Mucosa of gallbladder (tissue), 1 donor: ENCODE measurements at places on chromosomes 12 and 14.

DNA sequence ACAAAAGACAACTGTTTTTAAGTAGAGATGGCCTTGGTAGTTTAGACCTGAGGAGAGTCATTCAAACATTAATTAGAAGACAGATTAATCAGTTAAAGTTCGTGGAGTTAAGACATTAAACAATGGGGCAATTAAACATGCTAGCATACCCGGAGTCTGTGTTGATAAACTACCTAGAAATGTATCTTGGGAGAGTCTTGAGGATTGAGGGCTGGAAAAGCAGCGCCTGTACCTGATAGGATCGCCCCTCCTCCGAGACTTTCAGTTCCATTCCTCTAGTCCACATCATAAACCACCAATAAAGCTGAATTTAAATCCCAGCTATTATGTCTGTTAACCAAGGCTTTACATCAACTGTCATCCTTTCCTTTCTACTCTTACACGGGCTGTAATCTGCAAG lies 1.0 kb upstream of the KRAS start:
- no peak for DNase-seq

DNA sequence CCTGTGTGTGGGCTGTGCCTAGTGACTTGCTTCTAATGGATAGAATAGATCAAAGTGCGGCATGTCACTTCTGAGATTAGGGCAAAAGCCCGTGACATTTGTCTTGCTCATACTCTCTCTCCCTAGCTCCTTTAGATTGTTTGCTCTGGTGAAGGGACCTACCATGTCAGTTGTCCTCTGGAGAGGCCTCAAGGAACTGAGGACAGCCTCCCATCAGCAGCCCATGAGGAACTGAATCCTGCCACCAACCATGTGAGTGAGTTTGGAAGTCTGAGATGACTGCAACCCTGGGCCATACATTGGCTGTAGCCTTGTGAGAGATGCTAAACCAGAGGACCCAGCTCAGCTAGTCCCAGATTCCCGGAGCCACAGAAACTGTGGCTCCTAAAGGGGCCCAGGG lies 101.6 kb upstream of the ESRRB start:
- DNase-seq: no peak

DNA sequence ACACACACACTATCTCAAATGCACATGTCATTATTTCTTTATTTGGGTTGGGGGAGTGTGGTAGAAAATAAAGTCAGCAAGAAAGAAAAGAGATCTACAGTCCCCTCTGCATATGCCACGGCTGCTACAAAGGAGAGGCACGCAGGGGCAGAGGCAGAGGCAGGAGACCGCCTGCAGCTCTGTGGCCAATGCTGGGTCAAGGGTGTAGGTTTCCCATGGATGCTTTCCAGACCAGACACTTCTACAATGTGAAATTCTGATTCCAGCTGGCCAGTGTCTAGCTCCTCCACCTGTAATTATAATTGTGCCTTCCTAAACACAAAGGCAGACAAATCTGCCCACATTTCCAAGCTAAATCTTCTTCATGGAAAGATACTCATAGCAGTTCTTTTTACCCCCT lies 19.2 kb downstream of the VPS37B start:
- DNase-seq: no peak

GRCh38 chr14:104144453-104144790 lies 6.0 kb downstream of the KIF26A start:
- no peak for DNase-seq

DNA sequence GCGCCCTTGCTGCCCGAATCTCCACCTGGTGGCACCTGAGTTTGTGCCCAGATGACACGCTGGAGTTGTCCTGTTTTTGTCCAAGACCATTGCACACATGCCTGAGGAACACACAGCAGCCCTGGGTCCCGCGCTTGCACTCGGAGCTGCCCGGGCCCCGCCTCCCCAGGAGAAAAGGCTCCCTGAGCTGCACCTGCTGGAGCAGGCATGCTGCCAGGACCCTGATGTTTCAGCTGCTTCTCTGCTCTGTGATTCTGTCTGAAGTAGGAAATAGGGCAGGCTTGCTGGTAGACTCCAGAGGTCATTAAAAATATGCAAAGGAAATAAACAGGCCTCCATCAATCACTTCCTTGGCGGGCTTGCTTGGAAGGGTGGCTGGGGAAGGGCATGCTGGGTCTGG lies 271.6 kb downstream of the CACNA1C start:
- DNase-seq: peak; percentile 69

GRCh38 chr14:58428118-58428683 lies 682 bp downstream of the KIAA0586 start:
- no peak for DNase-seq

DNA sequence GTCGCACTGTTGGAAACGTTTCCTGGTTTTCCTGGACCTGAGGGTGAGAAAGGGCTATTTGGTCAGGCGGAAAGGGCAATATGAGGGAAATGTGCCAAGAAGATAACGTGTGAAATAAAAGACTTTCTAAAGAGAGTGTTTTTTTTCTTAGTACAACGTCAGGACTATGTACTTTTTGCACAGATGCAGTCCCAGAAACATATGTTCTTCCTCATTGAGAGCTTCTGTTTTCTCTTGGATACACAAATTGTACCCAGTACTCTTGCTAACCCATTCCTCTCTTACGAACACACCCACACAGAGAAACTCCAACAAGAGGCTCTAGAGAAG lies 669 bp upstream of the PKP2 start:
- DNase-seq: no peak

DNA sequence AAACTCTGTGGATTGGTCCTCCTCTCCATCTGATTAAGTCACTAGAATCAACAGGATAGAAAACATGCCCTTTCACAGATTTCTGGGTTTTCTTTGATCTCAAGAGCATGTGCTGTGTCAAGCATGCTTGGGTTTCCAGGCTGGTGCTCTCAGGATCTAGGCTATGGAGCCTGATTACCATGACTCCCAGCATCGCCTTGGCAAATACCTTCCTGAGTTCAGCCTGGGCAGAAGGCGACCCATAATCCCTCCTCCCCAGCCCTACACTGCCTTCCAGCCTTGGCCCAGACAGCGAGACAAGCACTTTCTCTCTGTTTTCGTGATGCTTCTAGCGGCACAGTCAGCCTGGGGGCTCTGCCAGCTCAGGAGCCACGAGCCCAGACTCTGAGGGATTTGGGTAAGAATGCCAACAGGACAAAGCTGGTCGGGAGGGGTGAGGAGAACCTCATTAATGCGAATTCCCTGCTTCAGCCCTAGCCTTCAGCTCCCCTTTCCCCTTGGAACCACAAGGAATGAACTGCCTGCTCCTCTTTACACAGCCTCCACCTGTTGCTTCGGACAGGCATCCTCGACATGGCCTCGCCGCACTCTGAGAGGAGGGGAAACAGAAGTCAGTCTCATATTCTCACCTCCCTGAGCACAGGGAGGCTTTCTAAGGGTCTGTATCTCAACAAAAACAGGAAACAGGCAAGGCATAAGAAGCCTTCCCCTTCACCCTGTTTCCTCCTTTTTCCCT lies 227.1 kb downstream of the MSRB3 start:
- DNase-seq: no peak

DNA sequence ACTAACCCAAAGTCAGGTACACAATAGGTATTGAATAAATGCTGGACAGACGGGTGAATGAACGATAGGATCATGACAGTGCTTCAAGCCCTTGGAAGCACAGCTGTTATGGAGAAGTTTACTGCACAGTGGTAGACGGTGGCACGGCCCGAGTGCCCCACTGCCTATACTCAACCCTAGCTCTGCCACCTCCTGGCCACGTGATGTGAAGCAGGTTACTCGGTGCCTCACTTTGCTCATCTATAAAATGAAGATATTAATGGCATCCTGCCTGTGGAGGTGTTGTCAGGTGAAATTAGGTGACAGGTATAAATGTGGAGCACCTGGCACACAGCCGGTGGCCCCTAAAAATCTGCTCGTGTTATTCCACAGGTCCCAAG lies 5.8 kb downstream of the ASB2 start:
- DNase-seq: no peak

DNA sequence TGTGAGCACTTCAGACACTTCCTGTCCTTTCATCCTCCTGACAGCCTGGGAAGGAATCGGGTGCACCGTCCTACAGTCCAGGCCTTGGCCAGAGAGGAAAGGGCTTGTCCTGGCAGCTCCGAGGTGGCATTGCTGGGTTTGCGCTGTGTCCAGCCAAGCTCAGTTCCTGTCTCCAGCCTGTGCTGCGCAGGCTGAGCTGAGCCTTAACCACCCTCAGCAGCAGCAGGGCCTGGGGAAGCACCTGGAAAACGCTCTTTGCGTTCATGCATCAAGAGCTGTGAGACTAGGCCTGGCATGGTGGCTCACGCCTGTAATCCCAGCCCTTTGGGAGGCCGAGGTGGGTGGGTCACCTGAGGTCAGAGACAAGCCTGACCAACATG lies 33.7 kb upstream of the EML1 start:
- no peak for DNase-seq

GRCh38 chr12:50083301-50083700 lies 1.8 kb upstream of the SMARCD1 start:
- no peak for DNase-seq

- no peak for DNase-seq
These were observed 109.7 kb upstream of the MDGA2 start for GRCh38 chr14:47785058-47785457.

DNA sequence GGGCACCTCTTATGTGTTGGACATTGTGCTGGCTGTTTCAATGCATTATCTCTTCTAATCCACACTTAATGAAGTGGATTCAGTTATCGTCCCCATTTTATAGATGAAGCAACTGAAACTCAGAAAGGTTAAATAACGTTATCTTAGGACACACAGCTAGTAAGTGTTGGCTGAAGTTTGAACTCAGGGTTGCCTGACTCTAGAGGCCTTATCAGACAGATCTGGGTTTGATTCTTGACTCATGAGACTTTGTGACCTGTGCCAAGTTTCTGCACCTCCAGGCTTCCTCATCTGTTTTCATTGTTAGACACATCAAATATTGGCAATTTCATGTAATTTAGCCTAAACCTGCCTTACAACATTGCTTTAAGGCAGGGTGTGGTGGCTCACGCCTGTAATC lies 18.2 kb upstream of the IRF2BPL start:
- DNase-seq: no peak

DNA sequence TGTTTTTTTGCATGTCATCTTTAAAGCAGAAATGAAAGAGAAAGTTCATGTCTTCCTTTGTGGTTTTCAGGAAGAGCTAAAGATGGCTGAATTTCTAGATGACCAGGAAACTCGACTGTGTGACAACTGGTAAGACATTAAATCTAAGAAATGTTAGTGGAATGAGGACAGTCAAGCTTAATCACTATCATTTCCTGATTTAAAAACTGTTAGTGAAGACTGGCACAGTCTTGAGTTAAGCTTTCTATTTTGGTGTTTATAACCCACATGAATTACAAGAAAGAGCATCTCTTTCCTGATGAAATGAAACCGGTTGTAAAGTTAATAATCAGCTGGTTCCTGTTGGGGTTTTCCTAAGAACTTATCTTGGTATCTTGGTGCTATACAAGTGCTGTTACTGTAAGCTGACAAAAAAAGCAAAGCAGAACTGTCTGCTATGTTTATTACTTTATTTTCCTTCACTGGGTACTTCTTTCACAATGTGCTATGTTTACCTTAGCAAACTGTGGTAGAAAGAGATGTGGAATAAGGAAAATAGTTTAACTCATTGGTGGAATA lies 5.2 kb downstream of the TRAFD1 start:
- no peak for DNase-seq

DNA sequence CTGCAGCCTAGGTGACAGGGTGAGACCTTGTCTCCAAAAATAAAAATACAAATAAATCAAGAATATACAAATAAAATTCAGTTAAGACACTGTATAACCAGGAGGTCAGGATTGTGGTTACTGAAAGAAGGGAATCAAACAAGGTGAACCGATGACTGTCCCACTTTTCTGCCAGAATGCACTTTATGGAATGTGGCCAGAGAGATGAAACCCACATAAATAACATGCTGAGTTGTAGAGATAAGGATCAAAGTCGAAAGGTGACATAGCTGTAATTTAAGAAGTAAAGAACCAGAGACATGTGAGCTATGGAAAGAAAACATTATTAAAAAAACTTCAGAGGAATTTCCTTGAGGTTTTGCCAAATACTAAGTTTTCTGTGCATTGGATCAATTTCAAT lies 1098.2 kb upstream of the USP15 start:
- no peak for DNase-seq

DNA sequence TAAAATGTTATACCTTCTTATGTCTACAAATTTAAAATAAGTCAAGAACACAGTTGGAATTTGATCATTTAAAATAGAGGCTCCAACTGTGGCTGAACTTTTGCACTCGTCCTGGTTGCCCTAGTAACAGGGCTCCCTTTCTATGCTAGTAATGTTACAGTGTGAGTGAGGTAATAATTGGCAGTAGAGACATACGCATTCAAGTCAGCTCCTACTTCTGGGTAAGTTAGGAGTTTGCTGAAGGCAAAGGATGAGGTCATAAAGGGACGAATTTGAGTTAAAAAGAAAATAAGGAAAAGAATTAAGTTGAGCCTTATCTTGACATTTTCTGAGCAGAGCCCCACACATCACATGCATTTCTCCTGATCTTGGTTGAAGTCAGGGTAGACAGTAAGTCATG lies 129.1 kb downstream of the TMEM117 start:
- DNase-seq: no peak

DNA sequence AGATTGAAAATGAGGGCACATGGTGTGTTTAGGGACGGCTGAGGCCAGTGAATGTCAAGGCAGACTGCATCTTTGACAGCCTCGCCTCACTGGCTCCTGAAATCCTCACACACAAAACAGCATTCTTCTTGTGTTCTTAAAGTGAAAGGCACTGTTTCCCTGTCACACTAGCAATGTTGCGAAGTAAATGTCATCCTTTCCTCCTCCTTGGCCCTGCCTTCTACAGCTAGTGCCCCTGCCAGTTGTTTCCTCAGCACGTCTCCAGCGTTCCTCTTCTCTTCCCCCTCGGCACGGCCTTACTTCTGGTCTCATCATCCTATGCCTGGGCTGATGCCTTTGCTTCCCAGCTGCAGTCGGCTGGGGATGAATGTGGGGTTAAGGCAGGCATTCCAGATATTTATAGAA lies 129.4 kb upstream of the DNM1L start:
- no peak for DNase-seq

DNA sequence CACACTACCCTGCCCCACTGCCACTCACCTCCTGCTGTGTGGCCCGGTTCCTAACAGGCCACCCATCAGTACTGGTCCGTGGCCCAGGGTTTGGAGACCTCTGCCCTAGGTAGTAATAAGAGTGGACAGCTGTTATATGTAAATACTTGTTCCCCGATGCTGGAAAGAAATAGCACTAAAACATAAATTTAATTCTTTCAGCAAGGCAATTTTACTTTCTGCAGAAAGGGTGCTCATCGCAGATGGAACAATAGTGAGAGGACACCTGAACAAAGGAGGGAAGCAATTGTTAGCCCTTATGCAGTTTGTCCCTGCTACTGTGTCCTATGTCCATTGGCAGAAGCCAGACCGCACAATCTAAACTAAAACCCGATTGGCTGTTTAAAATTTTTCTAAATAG lies 5.9 kb upstream of the CYP46A1 start:
- DNase-seq: no peak

- DNase-seq: no peak
These were observed 332.3 kb downstream of the EGLN3 start for GRCh38 chr14:33618361-33619105.

- no peak for DNase-seq
These were observed 365.7 kb downstream of the FLRT2 start for GRCh38 chr14:85895603-85896002.
